EH (cell line): ENCODE measurements at places on chromosomes 3 and 15.

DNA sequence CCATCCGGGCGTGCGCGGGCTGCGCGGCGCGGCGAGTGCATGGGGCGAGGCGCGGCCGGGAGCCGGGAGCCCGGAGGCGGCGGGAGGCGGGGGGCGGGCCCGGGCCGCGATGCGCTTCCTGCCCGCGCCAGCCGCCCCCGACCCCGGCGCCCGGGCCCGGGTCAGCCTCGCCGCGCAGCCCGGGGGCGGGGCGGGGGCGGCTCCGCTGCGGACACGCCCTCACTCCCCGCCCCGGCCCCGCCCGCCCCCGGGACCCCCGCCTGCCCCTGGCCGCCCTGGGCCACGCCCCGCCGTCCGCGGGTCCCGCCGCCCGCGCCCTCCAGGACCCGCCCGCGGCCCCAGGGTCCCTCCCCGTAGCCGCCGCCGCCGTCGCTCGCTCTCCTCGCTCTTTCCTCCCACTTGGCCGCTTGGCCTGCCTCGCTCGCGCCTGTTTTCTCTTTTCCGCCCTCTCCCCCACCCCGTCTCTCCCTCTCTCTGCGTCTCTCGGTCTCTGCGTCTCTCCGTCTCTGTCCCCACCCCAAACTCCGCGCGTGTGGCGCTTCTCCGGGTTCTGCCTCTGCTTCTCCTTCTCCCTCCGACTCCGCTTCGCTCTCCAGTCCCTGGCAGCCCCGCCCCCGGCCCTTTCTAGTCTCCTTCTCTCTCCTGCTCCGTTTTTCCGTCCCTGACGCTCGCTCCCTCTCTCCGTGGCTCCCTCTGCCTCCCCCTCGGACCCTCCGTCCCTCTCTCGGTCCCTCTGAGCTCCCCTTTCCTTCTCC is at the start of gene PLXND1:
PLXND1 (minus strand) TSS at position 41 of the 755 bp plus-strand sequence; CDS start at position 4, 37 bp downstream.
- DNase-seq, result peak; percentile 86

DNA sequence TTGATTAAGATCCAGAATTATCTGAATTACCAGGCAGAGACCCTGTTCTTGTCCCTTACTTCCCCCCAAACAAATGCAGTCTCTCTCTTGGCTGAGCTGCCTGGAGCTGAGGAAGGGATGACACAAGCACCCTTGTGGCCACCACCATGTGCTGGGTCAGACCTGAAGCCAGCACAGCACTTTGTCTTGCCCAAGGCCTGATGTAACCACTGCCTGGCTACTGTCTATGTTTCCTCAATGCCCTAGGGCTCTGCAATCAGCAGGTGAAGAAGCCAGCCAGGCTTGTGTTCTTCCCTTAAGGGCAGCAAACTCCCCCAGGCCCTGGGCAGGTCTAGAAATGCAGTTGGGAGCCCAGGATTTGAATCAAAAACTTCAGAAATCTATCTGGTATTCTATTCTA is 15.8 kb upstream of the CASR start:
- no peak for DNase-seq

GRCh38 chr15:68699881-68700454 is 120.7 kb downstream of the ANP32A start:
- no peak for DNase-seq

DNA sequence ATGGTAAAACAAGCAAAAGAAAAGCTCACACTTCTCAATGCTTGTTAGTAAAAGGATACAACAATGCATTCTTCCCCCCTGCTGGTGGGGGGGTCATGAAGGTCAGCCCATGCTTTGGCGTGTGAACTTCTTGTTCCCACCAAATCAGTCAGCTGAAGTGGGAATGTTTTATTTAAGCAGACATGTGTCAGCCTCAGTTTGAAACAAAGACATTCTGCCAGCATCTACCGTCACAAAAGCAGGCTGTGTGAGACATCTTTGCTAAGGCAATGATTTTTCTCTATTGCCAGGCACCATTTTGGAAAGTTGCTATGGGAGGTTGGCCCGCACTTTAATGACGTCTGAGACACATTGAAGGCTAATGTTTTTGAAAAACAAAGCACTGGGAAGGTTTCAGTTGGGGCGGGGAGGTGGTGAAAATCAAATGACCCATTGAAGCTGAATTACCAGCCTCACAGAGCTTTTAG is 206.6 kb downstream of the TLE3 start:
- no peak for DNase-seq

GRCh38 chr3:104392327-104392726 is 974.4 kb upstream of the ALCAM start:
- peak; percentile 19 for DNase-seq

GRCh38 chr3:169953462-169954141 is 13.0 kb upstream of the SEC62 start:
- peak; percentile 67 for DNase-seq

DNA sequence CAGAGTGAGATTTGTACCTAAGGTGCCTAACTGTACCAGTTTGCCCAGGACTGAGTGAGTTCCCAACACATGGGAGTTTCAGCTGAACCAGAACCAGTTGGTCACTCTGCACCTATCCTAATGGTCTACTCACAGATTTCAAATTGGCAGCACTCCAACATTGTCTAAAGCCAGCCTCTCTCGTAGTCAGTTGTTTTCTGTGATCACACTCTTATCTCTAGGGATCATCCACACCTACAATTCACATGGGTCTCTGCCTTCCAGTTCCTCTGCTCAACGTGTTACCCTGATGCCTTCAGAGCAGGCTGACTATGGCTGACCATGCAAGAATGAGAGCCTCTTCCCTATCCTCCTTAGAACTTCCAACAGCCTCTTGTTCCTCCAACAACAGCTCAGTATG is 624.8 kb downstream of the NTRK3 start:
- no peak for DNase-seq

GRCh38 chr15:72940229-72940622 is 112.0 kb upstream of the NEO1 start:
- DNase-seq, result no peak

- DNase-seq, result peak; percentile 4
Measured at GRCh38 chr3:53551324-53551723, 56.9 kb downstream of the CACNA1D start.

- peak; percentile 99 for DNase-seq
Measured at GRCh38 chr3:191412759-191413158, 48.2 kb upstream of the PYDC2 start.

GRCh38 chr3:29317659-29318173 is 36.8 kb downstream of the RBMS3 start:
- DNase-seq, result no peak

- no peak for DNase-seq
Measured at GRCh38 chr15:26391567-26392194, 381.2 kb downstream of the GABRB3 start.

GRCh38 chr15:53549697-53550305 is 209.7 kb downstream of the WDR72 start:
- DNase-seq, result no peak

- DNase-seq, result peak; percentile 98
Measured at GRCh38 chr15:74540761-74541493, at the start of gene ARID3B. Gene ARID3B, plus strand, starts transcription at chr15:74541220. Its CDS starts 2,717 bp downstream, at chr15:74543937.

DNA sequence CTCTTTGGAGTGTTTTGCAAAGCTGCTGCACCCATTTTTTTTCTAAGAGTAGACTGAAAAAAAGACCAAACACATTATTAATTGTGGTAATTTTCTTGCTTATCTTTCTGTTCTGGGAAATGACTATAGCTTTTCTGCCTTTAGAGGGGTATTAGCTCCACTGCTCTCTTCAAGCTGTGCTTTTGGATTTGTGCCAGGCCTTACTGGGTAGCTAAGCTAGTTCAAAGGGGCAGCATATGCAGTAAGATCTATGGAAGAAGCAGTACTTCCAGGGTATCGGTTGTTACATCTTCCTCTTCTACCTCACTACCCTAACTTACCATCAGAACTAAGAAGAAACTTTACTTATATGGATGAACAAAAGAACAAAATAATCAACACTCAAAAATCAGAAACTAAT is 28.7 kb upstream of the ARIH1 start:
- no peak for DNase-seq

DNA sequence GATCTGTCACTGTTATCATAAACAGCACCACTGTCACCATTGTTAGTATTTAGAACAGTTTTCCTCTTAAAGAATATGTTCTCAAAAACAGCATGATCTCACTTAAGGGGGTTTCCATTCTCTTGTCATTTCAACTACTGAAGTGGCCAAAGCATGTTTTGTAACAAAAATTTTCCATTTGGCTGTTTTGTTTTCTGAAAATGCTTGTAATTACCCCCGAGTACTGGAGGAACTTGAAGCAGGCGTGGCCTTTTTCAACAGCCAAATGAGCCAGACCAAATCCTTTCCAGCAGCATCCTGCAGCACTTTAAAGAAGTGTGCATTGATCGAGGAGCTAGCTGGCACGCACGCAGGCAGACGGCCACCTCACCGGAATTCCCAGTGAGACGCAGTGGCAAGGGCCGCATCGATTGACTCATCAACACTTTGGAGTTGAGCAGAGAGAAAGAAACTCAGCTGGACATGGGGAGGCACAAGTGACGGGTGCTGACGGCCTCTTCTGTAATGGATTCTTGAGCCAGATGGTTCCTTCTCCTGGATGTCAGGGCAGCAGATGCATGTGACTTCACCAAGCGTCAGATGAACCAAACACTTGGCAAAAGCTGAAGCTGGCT is 234.3 kb upstream of the IGF1R start:
- peak; percentile 11 for DNase-seq

DNA sequence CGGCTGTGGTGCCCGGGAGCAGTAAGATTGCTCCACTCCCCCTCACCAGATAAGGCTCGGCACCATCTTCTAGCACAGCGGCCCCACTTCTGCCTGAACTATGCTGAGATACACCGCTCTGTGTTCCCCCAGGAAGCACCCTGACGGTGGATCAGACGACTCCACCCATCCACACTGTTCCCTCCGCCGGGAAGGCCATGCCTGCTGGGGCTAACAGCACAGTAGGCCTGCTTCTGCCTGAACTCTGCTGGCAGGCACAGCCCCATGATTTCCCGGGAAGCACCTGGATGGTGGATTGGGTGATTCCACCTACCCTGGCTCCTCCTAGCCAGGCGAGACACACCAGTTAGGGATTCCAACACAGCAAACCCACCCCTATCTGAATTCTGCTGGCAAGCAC is 36.3 kb upstream of the PPM1L start:
- DNase-seq, result no peak

GRCh38 chr3:129022114-129023007 is 21.3 kb downstream of the EFCC1 start:
- no peak for DNase-seq

DNA sequence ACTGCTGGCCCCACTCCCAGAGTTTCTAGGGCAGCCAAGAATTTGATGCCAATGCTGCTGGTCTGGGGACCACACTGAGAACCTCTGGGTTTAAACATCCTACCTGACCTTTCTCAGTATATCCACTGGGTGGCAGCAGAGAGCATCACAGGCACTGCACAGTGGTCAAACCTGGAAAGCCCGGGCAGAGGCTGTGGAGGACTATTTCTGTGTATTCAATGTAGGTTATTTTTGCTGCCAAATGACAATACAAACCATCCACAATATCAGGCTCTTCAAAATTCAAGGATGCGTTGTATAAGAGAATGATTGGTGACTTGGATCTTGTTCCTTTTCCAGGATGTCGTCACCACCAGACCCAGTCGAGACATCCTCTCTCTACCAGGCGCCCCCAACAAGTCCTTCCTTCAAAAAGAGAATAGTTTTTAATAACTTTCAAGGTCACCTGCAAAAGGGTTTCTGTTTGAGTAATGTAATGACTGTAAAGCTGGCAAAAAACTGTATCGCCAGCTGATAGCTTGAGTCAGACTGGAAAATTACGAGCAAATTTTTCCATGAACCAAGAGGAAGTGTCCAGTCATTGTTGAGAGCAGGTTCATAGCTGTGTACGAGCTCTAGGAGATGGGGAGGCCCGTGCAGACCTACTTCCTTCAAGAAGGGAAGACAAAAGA is 30.5 kb upstream of the MYZAP start:
- peak; percentile 84 for DNase-seq

DNA sequence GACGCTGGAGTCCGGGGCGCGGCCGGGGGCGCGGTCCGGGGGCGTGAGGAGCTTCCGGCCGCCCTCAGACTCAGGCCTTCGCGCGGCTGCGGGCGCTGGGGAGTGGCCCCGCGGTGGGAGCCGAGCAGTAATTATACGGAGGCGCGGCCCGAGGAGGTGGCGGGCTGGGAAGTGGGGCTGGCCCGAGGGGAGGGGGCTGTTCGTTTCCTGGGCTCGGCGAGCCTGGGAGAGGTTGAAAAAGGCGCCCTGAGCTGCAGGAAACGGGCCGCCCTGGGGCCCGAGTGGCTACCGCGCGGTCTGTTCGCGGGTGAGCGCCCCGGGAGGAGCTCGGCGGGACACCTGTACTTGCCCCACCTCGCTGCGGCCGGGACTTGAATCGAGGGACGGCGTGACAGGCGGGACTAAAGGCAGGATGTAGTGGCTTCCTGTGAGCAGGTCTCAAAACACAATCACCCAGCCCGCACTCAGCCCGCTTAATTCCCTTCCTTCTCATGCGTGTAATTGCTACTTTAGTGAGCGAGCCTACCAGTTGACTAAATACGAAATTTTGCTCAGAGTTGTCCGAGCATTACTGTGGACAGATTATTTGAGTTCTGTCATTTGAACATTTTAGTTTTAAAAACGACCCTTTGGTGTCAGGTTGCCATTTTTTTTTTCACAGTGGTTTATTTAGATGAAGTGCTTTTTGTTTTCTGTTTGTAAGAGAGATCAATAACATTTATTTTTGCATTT is 860 bp downstream of the RASA2 start:
- DNase-seq, result peak; percentile 67

- peak; percentile 21 for DNase-seq
Measured at GRCh38 chr3:72261566-72262564, 476.9 kb upstream of the PROK2 start.
